Vagina (tissue), 2 donors: ENCODE measurements at places on chromosomes 16 and 17.

GRCh38 chr16:84117494-84117843 lies 727 bp upstream of the MBTPS1 start:
- DNase-seq, result no peak

DNA sequence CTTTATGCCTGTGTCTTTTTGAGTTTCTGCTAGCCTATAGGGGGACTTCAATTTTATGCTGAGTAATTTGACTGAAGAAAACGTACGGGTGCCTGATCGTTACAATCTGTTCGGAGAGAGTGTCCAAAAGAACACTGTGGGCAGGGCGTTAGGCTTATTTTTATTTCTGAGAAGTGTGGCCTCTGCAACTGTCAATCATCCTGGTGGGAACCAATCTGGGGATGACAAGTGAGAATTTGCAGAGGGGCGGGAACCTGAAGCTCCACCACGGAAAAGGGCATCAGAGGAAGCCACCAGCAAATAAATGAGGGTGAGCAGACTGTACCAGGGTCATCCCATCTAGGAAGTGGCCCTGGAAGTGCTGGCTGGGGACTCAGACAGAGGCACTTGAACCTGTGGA lies 12.0 kb upstream of the CDYL2 start:
- DNase-seq, result no peak

GRCh38 chr16:75558846-75559401 lies 2.9 kb upstream of the TMEM231 start:
- DNase-seq, result no peak

DNA sequence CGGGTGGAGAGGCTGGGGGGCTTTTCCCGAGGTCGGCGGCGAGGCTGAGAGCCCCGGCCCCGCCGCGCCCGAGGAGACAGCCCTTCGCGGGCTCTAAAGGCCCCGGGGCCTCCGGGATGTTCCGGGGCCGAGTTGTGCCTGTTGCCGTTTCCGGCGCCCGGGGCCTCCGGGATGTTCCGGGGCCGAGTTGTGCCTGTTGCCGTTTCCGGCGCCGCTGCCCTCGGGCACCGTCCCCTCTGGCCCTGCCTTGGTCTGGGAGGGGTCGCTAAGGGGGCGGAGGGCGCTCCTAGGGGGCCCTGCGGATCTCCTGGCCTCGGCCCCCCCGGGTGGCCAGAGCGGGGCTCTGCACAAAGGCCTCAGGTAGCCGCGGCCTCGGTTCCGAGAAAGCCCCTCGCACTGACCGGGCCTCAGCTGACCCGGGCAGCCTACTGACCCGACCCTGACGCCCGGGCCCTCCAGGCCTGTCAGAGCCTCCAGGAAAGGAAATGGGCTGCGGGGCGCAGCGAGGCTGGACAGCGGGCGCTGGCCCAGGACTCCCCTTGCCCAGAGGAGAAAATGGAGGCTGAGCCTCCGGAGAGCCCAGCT lies 24.2 kb downstream of the ACTG1 start:
- DNase-seq, result no peak

GRCh38 chr16:7304279-7304678 lies 28.4 kb upstream of the RBFOX1 start:
- DNase-seq, result no peak

- DNase-seq, result no peak
Measured at GRCh38 chr17:73308017-73308823, 3.6 kb downstream of the CDC42EP4 start.

GRCh38 chr16:12501707-12502457 lies 301.8 kb downstream of the CPPED1 start:
- no peak for DNase-seq
